ENCODE measurements at places on chromosomes 5 and 9. TPM values are rescaled to one million over a fixed set of nuclear protein-coding genes. Genes with fewer than 3 reads are reported as not detected.
A peak's percentile ranks its signal among the peaks of the same experiment; 100 is the strongest.

DNA sequence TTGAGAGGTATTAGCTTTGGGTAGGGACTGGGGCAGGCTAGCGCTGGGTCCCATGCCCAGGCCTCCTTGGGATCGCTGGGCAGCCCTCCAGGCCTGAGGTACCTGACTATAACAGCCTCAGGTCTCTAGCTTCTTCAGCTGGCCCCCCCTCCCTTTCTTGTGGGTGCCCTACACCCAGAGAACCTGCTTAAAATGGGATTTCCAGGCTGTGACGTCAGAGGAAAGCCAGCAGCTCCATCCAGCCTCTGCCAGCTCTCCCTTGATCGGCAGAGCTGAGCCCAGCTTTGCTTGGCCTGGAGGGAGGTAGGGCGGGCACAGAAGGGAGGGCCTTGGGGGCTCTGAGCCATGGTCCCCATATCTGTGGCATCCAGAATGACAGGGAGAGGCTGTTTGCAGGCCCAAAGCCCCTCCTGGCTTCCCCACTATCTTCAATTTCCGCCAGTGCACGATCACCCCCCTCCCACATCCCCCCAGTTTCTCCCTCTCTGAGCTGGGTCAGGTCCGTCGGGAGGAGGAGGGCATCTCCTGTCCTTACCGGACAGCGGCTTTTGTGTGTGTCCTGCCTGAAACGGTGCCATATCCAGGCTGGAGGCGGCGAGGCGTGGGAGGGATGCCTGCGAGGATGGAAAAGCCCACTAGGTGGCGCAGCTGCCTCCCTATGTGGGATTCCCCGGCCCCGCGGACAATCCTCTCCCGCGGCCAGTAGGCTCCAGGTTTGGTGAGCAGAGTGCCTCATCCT lies 10.8 kb downstream of the REEP2 start:
- peak; percentile 82 for DNase-seq

CDKN2A gene
- 0.96 TPM for total RNA-seq

DNA sequence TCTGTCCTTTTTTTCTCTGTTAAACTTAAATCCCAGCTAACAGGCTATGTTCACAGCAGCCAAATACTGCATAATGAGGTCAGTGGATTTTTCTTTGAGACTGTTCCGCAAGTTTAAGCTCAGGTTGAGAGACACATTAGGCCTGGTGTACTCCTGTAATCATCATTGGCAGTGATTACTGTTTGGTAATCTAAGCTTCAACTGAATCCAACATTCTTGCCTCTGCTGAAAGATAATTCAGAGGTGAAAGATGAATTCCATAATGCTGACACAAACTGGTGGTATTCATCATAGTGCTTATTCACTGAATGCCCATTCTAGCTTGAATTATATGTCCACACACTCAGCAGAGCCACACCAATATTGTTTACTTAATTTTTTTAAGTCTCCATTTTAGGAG lies 108.5 kb downstream of the NFIB start:
- peak; percentile 63 for DNase-seq

GRCh38 chr5:127666043-127666716 lies 17.3 kb downstream of the CTXN3 start:
- DNase-seq = no peak

GRCh38 chr5:1783216-1783554 lies 16.5 kb downstream of the MRPL36 start:
- DNase-seq = peak; percentile 31

DNA sequence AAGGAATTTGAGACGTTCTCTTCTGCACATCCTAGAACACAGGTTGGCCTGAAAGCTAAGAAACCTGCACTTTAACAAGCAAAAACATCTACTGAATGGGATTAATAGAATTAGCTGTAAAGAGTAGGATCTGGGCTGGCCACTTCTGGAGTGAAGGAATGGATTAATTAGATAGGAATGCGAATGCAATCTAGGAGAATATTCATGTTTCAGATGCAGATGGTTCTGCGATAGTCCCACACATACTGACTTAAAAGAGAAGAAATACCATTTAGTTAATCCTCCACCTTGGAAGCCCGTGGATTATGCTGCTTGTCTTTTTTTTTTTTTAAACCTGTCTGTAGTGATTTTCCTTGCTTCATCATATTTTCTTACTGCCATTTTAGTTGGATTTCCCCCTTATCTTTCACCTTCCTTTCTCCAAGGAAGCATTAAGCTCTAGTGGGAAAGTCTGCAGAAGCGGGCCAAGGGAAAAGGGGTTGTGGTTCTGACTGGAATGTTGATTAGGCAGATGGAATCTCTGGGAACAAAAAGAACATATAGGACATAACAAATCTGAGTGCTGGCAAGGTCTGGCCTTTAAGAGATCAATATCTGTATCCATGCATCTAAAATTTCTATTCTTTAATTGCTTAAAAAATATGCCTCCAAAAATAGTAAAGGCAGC lies 152.4 kb downstream of the ALDH1A1 start:
- DNase-seq = no peak

GRCh38 chr5:131252824-131253171 lies 11.1 kb upstream of the CDC42SE2 start:
- peak; percentile 29 for DNase-seq

Data from umbilical cord (tissue), 2 donors.